Kidney tubule cell (primary cell): ENCODE measurements at places on chromosomes 5 and 9.

DNA sequence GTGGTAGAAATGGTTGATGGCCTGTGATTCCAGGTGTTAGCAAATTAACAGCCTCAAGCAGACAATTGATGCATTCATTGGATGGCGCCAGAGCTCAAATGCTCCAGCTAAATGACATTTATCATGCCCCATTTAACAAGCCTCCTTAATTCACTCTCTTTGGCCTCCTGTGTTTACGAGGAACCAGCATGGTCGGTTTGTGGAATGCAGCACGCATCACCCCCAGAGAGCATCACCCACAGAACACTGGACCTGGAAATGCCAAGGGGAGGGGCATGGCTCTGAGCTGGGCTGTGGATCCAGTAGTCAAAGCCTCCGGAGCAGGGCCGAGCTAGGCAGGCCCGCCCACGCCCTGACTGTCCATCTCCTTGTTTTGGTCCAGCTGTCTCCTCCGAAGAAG is 434.0 kb downstream of the GADD45G start:
- DNase-seq = no peak

DNA sequence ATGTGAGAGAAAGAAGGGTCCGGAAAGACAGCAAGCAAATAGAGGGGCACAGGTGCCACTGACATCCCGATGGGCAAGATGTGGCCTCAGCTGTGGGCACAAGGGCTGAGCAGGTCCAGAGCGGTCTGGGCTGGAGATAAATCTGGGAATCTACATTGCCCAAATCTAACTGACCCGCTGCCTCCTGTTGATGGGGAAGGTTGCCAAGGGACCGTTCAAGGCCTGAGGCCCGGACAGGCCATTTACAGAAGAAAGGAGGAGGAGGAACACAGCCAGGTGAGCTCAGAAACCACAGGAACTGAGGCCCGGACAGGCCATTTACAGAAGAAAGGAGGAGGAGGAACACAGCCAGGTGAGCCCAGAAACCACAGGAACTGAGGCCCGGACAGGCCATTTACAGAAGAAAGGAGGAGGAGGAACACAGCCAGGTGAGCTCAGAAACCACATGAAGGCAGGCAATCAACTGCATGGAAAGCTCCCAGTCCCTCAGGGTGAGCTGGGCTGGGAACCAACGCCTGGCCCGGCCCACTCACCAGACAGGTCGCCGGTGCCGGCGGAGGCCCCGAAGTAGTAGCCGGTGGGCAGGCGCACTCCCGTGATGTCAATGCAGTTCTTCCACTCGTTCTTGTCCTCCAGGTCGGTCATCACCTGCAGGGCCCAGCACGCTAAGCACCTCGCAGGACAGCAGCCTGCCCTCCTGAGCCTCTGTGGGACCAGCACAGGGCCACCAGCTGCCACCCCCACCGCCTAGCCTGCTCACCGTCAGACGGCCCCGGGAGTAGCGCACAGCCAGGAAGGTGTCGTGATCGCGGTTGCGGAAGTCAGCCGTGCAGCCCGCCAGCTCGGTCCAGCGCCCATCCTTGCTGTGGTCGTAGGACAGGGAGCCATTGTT is 14.6 kb downstream of the LMAN2 start:
- no peak for DNase-seq

DNA sequence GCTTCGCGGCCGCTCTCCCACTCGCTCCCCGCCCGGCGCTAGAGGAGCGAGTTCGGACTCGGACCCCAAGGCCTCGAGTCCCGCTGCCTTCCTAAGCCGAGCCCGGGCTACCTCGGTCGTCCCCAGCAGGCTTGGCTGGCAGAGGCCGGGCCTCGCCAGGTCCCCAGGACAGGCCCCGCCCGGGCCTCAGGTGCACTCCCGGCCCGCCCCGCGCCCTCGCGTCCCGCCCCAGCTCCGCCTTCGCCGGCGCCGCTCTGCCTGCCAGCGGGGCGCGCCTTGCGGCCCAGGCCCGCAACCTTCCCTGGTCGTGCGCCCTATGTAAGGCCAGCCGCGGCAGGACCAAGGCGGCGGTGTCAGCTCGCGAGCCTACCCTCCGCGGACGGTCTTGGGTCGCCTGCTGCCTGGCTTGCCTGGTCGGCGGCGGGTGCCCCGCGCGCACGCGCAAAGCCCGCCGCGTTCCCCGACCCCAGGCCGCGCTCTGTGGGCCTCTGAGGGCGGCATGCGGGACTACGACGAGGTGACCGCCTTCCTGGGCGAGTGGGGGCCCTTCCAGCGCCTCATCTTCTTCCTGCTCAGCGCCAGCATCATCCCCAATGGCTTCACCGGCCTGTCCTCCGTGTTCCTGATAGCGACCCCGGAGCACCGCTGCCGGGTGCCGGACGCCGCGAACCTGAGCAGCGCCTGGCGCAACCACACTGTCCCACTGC is at the start of gene SLC22A5:
Gene SLC22A5, plus strand, starts transcription at position 237 of the 707 bp plus-strand sequence. Its CDS starts 263 bp downstream, at position 500.
- peak; percentile 85 for DNase-seq

DNA sequence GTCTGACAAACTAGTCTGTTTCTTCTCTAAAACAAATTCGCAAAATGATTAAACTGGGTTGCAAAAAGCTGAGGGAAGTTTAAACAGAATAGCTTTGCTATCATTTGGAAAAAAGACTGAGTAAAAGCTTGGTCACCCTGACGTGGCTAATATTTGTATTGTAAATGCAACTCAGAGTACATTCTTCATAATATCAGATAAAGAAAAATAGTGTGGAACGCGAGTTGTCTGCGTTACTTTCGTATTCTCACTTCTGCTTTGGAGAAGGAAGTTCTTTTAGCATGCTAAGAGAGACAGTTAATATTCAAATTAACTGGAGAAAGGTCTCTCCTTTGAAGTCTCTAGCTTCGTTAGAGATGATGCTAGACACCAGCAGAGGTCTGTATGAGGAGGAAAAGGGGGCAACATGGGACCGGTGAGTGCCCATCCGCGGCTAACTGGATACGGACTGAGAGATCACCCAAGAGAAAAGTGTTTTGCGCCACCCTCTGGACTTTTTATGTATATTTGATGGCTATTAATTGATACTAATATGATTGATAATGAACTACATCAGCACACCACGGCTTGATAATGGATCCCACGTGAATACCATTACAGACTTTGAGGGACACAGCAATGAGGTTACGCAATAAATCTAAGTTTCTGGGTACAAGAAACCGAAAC is 2.9 kb upstream of the CNTRL start:
- no peak for DNase-seq

GRCh38 chr5:10642367-10642766 is 78.5 kb downstream of the ANKRD33B start:
- no peak for DNase-seq
